AG09309 (cell line): ENCODE measurements at places on chromosomes 3 and 15.

- no peak for DNase-seq
These were observed 7.1 kb upstream of the PXK start for GRCh38 chr3:58325525-58325992.

DNA sequence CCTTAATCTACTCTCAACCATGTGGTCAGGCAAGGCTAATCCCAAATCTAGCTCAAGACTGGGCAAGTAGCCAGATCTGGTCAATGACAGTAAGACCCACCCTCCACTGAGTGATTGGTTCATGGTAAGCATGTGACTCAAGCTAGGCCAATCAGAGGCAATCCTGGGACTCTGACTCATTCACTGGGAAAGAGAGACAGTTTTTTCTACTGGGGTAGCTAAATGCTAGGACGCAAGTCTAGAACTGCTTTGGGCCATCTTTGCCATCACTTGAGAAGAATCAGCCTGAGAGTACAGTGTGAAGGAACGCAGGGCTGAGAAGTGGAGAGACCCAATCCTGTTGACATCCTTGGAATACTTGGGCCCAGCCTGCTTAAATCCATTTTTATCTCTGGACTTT lies 9.4 kb upstream of the RAD18 start:
- no peak for DNase-seq

GRCh38 chr15:40754574-40754882 lies 526 bp downstream of the RMDN3 start:
- DNase-seq: no peak

DNA sequence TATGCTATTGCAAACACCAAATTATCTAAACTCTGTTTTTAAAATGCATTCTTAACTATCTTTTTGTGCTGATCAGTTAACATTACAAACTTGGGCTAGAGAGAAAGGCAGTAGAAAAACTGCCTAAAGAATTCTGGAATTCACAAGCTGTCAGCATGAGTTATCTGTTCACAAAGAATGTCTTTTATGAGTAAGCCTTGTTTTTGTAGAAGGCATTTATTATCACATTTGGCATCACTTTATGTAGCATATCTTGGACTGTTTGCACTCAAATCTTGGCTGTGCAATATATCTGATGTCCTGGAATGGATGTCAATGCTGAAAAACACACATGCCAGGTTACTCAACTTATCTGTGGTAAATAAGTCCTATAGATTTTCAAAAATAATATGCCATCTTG lies 15.5 kb upstream of the BCHE start:
- DNase-seq: no peak

- DNase-seq: no peak
These were observed 9.4 kb downstream of the IGSF11 start for GRCh38 chr3:119025171-119025795.

GRCh38 chr3:108388136-108389132 lies 92.1 kb downstream of the HHLA2 start:
- DNase-seq: no peak
